ENCODE measurements at places on chromosomes 3 and 15. TPM values are rescaled to one million over a fixed set of nuclear protein-coding genes. Genes with fewer than 3 reads are reported as not detected.

- no peak for DNase-seq
Observed at GRCh38 chr3:116873142-116873541, 163.6 kb downstream of the TUSC7 start.

GRCh38 chr3:161893972-161894371 lies 397.4 kb downstream of the OTOL1 start:
- no peak for DNase-seq

- no peak for DNase-seq
Observed at GRCh38 chr15:93583968-93584367, 495.0 kb upstream of the RGMA start.

GRCh38 chr3:111712294-111713167 lies 117.4 kb upstream of the ZBED2 start:
- peak; percentile 24 for DNase-seq

DNA sequence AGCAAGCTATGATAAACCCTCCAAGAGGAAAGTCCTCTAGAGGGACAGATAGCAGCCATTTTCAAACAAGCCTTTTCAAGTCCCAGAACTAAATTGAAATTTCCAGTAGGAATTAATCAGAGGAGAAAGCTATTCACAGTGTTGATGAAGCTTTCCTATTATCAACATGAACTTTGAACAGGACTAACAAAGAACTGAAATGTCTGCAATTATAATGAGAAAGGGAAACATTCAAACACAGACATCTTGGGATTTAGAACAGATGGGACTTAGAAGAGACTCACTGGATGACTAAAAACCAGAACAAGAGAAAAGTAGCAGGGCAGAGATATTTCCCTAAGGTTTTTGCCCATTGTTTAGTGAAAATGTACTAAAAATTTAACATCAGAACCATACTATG lies 622.1 kb upstream of the UBE2E2 start:
- DNase-seq: no peak

GRCh38 chr3:79521221-79521848 lies 246.5 kb downstream of the ROBO1 start:
- DNase-seq: peak; percentile 7

GRCh38 chr3:73504239-73504638 lies 120.5 kb downstream of the PDZRN3 start:
- no peak for DNase-seq

DNA sequence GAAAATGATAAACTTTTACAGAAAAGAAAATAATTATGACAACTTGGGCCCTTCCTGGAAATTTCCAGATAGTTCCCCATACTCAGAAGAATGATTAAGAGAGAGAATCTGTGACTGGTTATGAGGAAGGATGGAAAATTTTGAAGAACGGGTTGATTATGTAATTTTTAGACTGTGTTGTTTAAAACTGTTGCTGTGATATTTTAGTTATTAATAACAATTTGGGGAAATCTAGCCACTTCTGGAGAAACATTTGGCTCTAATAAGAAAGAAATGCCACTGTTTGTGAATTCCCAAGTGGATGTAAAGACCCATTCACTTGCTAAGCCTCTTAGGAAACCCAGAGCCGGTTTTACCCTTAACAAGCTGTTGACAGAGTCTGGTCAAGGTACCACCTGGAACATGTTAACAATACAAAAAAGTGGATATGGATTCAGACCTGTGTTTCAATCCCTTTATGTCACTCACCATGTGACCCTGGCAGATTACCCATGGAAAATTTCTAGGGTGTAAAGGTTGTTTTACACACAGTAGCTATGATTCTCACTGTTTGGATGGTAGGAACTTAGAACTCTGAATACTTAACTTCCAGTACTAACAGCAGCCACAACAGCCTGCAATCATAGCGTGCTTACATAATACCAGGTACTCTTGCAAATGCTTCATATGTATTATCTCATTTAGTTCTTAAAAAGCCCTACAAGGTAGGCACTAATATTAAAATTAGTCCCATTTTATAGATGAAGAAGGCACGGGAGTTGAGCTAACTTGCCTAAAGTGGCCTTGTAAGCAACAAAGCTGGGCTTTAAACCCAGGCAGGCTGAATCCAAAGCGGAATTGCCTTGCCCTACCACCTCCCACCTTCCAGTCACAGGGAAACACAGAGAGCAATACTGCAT lies 32.0 kb downstream of the ZBTB38 start:
- no peak for DNase-seq

DNA sequence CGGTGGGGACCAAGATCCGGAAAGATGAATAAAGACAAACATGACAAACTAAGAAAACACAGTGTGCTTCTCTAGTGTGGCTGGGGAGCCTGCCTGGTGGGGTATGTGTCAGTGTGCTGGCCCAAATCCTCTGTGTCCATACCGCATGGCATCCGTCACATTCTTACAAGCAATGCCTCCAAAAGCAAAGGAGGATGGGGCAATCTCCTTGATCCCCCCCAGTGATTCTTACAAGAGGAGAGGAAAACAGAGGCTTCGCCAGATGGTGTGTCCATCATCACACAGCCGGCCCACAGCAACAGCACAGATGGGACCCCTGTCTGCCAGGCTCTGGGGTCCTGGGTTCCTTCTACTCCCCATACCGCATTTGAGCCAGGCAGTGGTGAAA lies 558 bp upstream of the IL17RC start:
- no peak for DNase-seq

- DNase-seq: no peak
Observed at GRCh38 chr3:135215516-135215915, 420.5 kb downstream of the EPHB1 start.

DNA sequence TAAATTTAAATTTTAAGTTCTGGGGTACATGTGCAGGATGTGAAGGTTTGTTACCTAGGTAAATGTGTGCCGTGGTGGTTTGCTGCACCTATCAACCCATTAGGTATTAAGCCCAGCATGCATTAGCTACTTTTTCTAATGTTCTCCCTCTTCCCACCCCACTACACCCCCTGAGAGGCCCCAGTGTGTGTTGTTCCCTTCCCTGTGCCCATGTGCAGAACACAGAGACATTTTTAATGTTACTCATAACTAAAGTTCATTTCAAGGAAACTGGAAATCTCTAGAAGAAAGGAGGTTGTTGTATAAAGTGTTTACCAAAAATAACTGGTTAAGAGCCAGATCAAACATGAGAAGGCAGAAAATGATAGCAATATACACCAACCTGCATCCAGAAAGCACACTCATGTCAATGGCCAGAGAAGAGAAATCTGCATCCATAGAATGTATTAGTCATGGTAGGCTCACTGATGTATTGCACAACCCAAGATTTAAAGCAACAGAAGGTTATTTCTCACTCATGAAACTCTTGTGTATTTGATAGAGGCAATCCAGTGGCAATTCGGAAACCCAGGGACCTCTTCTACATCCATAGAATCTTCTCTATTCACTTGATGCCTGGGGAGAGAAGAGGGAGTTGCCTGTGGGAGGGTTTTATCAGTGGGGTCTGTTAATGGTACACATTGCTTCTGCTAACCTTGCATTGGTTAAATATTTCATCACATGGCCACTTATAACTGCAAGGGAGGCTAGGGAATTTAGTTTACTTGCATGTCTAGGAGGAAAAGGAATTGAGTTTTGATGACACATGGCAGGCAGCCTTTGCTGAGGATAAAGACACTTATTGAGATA lies 321.9 kb upstream of the RASGRP1 start:
- no peak for DNase-seq

DNA sequence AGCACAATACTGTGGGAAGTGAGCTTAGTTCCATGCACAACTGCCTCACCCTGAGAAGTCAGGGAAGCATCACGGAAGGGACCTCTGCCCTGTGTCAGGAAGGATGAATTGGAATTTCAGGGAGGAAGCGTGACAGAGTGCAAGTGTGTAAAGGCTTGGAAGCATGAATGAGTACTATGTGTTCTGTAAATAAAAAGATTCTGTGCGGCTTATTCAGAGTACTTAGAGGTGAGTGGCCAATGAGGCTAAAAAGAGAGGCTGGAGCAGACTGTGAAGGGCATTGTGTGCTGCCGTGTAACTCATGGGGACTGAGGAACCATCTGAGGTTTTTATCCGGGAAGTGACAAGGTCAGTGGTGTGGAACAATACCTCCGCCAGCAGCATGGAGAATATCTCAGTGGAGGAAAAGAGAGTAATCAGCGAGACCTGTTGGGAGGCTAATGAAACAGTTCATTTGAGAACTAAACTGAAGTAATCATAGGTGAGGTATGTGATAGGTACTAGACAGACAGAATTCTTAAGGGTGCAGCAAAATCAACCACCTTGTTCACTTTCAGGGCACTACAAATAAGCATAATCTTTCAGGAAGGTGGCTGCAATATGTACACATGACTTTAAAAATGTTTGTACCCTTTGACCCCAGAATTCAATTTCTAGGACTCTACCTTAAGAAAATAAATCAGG lies 64.9 kb upstream of the SPRED1 start:
- DNase-seq: no peak

DNA sequence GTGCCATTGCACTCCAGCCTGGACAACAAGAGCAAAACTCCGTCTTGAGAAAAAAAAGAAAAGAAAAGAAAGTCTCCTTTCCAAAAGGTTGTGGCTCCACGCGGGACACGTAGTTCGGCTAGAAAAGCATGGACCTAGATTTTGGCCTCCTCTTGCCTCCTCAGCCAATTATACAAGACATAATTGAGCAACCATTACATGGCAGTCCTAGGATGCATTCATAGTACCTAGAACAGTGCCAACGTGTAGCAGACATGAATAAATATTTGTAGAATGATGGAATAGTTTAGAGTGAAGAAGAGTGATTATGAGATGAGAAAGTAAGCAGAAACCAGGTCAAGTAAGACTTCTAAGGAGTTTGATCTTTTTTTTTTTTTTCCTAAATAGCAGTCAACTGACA lies 112.5 kb downstream of the ZNF609 start:
- no peak for DNase-seq

- peak; percentile 45 for DNase-seq
Observed at GRCh38 chr3:66394019-66394752, 106.6 kb downstream of the LRIG1 start.

DNA sequence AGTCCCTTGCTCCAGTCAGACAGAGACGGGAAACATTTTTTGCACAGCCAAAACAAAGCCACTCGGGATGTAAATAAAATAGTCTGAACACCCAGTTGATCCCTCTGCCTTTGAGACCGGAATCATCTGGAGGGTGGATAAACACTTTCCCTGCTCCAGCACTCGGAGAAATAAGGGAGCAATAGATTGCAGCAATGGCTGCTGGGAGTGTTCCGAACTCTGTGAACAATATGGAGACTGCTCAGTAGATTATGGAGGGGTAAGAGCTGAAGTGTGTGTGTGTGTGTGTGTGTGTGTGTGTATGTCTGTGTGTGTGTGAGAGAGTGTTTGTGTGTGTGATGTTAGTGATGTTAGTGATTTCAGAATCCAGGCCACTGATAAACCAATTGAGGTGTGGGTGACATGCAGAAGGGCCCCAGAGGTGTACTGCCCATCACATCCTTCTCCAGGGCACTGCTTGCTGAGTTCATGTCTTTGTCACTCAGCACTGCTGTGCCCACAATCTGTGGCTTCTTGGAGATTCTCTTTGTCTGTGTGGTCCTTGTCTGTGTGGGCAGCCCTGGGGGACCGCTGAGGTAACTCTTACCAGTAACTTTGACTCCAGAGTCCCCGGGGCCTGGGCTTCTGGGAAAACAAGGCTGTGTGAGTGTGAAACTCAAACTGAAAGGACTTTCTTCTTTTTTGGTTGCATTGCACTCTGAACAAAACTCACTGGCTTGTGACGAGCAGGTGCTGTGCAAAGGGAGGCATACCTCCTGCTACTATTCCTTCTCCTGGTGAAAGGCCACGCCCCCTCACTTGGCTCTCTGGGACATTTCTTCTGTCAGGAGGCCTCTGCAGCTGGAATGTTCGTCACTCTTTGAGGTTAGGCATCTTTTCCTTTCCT lies 23.0 kb downstream of the CRYGS start:
- DNase-seq: peak; percentile 85

DNA sequence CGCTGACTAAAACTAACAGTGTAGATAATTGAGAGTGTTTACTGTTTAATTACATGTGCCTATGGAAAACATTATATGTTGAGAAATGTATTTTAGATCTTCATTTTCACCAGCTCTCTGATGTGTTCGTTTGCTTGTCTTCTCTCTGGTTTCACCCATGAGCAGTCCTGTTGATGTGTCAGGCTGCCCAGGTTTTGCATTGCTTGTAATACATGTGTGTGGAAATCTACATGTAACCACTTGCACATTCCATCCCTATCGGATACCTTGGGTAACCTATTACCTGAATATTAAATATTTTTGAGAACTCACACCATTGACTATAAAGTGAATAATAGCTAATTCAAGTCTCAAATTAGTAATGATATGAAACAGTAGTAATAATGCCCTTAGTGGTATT lies 13.1 kb downstream of the PPP4R2 start:
- DNase-seq: no peak

DNA sequence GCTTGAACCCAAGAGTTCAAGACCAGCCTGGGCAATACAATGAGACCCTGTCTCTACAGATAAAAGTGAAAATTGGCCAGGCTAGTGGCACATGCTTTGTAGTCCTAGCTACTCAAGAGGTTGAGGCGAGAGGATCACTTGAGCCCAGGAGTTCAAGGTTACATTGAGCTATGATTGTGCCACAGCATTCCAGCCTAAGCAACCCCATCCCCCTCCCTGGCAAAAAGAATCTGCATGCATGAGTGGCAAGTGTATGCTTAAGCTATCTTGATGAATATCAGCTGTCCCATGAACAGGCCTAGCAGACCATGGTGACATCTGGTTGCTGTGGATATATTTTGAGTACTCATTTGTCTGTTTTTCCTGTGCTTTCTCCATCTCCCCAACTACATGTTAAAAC lies 4.7 kb downstream of the ATRIP start:
- DNase-seq: no peak

DNA sequence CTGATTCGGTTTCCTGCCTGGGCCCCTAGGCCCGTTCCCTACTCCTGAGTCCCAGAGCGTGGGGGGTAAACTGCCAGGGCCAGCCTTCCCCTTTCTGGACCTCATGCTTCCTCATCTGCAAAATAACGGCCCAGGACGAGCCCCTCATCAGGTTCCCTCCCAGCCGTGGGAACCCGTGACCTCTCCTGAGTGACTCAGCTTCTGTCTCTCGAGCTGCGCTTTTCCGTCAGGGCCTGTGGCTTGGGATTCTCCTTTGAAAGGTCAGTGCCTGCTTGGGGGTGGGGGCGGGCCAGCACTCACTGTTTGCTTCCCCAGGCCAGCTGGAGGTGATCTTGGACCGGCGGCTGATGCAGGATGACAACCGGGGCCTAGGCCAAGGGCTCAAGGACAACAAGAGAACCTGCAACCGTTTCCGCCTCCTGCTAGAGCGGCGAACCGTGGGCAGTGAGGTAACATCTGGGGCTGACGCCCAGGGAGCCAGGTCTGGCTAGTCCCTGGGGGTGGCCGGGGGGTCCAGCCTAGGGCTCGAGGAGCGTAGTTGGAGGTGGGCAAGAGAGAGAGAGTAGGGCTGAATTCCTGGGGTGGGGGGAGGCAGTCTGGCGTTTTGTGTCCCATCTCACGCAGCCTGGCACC lies 12.8 kb downstream of the MAN2A2 start:
- DNase-seq: no peak

The HDGFL3 gene
- total RNA-seq: 5.0 TPM

The TMEM266 gene
- total RNA-seq: not detected

The EPHA6 gene
- not detected for total RNA-seq

The FOXL2NB gene
- not detected for total RNA-seq

The DPPA2 gene
- total RNA-seq: not detected

The PLSCR1 gene
- 65.1 TPM for total RNA-seq

The FOXB1 gene
- total RNA-seq: 0.56 TPM

The ABHD5 gene
- 8.6 TPM for total RNA-seq
